ENCODE measurements at places on chromosomes 6 and 20.

- peak; percentile 78 for DNase-seq
These were observed 12.7 kb upstream of the EFHC1 start for GRCh38 chr6:52407467-52407866.

DNA sequence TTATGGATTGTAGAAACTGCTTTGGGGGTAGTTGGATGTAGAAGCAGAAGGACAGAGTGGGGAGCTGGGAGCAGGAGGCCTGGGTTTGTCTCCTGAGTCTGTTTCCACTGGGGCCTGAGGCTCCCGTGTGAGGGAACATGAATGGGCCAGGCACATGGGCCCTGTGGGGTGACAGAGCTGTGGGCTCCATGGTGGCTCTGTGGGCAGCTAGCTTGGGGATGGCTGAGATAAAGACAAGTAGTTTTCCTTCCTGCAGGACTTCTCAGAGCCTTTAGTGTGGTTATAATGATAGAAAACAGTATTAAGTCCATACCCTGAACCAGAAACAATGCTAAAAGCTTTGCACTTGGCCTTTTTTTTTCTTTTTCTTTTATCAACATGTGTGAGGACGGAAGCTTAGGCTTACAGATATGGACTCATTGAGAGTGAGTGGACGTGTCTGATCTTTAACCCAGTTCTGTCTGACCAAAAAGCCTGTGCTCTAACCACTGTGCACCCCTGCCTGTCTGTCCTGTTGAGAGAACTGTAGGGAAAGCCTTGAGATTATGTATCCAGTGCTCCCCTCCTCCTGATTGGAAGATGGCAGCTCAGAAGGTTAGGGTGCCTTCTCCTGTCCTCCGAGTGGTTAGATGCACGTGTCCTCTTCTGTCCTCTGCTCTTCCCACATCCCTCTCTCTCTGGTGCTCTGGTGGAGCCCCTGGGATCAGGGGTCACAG is 98.3 kb downstream of the CDH26 start:
- DNase-seq, result no peak

- DNase-seq, result peak; percentile 61
These were observed 68.1 kb downstream of the GJA1 start for GRCh38 chr6:121503589-121503991.

DNA sequence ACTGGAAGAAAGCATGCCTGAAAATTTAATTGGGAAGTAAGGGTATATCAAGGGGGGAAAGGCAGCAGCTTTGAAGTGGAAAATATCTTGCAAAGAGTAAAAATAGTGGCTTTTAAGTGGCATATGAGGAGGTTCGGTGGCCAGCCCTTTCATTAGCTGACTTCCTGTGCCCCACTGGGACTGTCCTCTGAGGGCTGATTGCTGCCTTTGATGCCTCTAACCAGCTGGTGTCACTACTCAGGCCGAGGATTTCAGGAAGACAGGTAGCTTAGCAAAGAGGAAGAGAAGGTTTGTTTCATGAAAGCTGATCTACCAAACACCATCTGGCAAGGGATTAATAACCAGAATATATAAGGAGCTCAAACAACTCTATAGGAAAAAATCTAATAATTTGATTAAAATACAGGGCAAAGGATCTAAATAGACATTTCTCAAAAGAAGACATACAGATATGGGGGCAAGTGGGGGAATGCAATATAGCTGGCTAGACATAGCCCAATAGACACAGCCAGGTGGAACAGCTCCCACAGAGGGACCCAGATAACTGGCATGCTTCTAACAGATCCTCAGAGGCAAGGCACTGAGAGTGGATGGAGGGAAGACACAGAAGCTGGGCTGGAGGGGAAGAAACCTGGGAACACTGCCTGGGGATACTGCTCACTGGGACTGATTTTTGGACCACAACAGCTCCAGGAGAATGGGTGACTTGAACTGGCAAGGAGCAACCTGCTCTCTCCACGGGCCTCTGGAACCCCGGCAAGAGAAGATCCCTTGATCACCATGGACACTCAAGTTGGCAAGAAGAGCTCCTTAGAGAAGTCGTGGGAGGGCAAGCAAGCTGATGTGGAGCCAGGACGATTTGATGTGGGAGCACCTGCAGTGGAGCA is 33.2 kb downstream of the CCN2 start:
- DNase-seq, result no peak

- DNase-seq, result no peak
These were observed 20.5 kb upstream of the TBC1D32 start for GRCh38 chr6:121354764-121355163.

DNA sequence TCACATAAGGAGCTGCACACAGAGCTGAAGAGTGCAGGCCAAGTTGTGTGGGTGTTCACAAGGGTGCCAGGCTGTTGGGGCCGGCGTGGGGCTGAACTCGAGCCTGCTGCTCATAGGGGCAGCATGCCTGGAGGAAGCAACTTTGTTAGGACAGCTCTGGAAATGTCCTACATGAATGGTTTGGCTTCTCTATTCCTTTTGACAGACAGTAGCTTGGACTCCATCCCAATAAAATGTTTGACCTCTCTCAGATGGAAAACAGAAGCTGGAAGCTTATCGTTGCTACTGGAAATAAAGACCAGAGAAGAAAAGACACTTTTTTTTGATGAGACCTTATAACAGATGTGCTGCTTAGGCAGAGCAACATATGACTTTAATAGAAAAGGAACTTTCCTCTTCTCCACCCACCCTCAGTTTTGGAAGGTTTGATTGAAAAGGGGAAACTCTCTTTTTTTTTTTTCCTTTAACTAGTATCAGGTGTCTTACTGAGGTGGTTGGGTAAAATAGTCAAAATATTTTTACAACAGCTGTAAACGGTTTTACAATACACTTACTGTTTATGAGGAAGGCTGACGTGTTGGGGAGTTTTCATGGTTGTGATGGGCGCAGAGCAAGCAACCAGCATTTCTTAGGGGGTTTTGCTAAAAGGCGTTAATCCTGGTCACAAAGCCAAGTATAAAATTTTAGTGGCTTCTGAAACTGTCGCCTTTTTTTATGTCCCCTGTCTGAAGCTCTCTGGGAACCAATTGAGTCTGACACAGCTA is 80.7 kb upstream of the EEF1E1 start:
- DNase-seq, result peak; percentile 20

- no peak for DNase-seq
These were observed 37.3 kb upstream of the TMEM181 start for GRCh38 chr6:158522616-158523015.

GRCh38 chr20:49505518-49505917 is 23.1 kb upstream of the KCNB1 start:
- DNase-seq, result peak; percentile 74

DNA sequence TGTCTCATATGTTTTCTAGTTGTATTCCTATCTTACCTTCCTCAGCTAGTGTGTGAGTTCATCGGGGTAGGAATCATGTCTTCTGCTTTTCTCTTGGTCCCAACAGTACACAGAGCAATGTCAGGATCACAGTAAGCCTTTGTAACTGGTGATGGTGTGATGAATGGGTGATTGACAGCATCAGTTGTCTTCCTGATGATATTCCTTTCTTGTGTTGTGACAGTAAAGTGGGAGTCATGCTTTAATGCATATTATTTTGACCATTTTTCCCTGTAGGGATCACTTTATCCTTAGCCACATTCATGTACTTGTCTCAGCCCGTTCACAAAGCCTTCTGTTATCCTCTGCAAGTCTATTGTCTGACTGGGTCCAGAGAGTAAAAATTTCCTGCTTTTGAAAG is 501.7 kb downstream of the UTRN start:
- no peak for DNase-seq

GRCh38 chr20:64083378-64083803 is 807 bp downstream of the LKAAEAR1 start:
- DNase-seq, result peak; percentile 70
